ENCODE measurements at places on chromosomes 7 and 10. TPM values are rescaled to one million over a fixed set of nuclear protein-coding genes. Genes with fewer than 3 reads are reported as not detected.

The OR2A1 gene
- total RNA-seq, result not detected

DNA sequence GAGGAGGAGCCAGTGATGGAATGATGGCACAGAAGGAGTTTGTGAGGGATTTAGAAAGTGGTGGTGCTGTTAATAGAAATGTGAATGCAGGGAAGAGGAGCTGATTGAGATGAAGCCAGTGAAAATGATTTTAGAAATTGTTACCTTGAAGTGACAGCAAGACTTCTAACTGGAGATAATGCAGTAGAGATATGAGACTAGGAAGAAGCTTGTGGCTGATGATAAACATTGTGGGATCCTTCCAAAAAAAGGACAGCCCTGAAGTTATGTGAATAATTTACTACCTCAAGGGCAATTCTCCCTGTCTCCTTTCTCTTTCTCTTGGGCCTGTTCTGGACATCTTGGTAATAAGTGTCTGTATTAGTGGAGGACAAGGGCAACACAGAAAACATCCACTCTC lies 138.6 kb downstream of the LSMEM1 start:
- no peak for DNase-seq

GRCh38 chr7:21358648-21359047 lies 69.2 kb upstream of the SP4 start:
- no peak for DNase-seq

DNA sequence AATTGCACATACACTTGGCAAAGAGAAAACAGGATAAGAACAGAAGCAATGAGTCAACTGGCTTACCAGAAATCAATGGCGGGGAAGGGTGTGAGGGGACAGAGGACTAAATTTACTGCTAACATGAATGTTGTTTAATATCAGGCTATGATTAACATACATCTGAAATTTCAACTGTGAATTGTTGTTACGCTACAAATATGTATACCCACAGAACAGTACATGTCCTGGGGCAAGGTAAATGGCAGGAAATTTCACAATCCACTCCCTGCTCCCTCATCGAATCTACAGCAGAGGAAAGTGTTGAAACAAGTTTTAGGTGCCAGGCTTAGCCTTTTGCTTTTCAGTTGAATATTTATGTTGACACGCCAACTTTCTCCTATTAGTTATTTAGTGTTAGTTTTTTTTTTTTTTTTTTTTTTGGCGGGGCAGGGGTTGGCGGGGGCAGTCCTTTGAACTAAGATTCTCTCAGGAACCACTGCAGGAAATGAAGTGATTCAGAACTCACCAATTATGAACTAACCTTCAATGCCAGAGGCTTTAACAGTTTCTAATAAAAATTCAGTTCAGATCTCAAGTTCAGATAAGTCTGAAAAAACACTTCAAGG lies 99.0 kb downstream of the UBE2H start:
- DNase-seq, result no peak

The RAB11FIP2 gene
- total RNA-seq, result 50.4 TPM

The NKX1-2 gene
- not detected for total RNA-seq

- DNase-seq, result no peak
Observed at GRCh38 chr7:11403781-11404180, 428.2 kb downstream of the THSD7A start.

The NUTM2A gene
- total RNA-seq, result 1.5 TPM

- DNase-seq, result no peak
Observed at GRCh38 chr7:87993269-87993668, 59.2 kb downstream of the ADAM22 start.

All from kidney (tissue), 22 donors.